ENCODE measurements at places on chromosomes 4 and X.

- DNase-seq = no peak
Observed at GRCh38 chr4:113322736-113323135, 273.3 kb downstream of the ANK2 start.

GRCh38 chr4:102554482-102554881 is 53.3 kb downstream of the NFKB1 start:
- DNase-seq = no peak

DNA sequence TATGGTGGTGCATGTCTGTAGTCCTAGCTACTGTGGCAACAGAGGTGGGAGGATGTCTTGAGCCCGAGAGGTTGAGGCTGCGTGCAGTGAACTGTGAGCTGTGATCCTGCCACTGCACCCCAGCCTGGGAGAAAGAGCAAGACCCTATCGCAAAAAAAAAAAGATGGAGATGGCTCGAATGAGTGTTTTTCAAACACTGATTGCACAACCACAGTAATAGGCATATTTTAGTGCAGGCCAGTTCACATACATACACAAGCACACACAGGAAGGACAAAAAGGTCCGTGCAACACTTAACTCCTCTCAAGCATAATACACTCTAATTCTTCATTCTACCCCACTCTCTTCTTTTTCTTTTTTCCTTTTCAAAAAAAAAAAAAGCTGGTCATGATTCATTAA is 5.1 kb downstream of the EFHC2 start:
- no peak for DNase-seq

DNA sequence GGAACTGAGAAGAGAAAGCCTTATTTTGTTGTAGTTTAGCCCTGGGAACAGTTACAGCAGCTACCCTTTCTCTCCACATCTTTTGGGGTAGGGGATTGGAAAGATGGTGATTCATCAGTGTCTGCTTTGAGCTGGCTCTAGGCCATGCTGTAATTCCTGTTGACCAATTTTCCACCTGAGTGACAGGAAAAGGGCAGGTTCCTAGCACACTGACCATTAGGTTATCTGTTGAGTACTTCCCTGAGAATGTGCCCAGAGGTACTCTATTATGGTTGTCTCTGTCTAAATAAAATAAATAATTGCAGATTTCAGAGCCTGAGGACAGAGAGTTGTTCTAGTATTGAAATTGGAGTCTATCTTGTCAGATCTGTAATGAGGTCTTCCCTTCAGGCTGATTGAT is 109.0 kb downstream of the ENOX2 start:
- DNase-seq = no peak

GRCh38 chr4:106017975-106018374 is 122.7 kb downstream of the NPNT start:
- no peak for DNase-seq

GRCh38 chr4:48899950-48900349 is 6.6 kb downstream of the OCIAD2 start:
- DNase-seq = no peak

- DNase-seq = no peak
Observed at GRCh38 chrX:103586314-103586646, 965 bp downstream of the TCEAL4 start.

DNA sequence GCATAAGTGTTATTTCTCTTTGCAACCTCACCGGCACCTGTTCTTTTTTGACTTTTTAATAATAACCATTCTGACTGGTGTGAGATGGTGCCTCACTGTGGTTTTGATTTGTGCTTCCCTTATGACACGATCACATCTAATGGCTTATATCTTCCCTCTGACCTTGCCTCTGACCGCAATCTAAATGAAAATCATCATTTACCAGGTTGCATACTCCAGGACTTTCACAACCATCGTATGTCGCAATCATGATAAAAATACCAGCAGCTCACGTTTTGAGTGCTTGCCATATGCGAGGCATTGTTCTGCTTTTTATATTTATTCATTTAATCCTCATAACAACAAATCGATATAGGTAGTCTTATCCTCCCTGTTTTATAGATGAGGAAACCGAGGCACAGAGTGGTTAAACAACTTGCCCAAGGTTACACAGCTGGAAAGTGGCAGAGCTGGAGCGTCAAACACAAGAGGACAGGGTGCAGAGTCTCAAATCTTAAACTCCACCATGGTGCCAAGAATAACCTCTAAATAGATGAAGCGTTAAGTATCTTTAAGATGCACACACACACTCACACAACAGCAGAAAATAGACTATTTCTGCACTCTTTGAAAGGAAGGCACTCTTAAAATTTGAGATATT is 102.2 kb downstream of the SEL1L3 start:
- DNase-seq = no peak

- no peak for DNase-seq
Observed at GRCh38 chr4:6932918-6933317, 23.3 kb downstream of the TBC1D14 start.

GRCh38 chrX:18543738-18544137 is 118.3 kb downstream of the CDKL5 start:
- DNase-seq = no peak

DNA sequence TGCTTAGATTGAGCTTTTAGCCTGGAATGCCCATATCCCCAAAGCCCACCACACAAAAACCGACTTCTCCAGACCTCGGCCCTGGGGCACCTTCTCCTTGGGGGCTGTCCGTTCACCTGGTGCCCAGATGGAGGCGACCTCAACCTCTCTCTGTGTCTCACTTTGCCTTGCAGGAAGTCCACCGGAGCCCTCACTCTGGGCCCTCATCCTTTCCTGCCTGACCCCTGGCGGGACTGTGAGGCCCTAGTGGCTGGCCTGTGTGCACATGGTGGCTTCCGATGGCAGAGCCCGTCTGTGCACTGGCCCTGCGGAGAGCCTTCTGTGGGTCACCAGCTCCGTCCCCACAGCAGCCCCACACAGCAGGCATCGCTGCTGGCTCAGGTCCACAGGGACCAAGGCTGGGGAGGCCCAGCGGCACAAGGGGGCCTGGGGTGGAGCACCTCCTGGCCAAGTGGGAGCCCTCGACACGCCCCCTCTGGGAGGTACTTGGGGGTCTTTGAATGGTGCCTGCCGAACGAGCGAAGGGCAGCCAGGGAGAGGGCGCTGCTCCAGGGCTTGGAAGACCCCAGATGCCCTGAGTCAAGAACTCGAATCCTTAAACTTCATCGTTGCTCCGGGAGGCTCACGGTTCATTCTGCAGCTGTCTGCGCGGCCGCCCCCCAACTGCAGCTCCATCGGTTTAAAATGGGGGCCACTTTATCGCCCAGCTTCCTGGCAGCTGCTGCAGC is 97.2 kb upstream of the ADRA2C start:
- no peak for DNase-seq

- DNase-seq = no peak
Observed at GRCh38 chr4:119728692-119729593, 100.3 kb upstream of the PDE5A start.

- no peak for DNase-seq
Observed at GRCh38 chrX:21926527-21927278, 13.8 kb upstream of the SMS start.

DNA sequence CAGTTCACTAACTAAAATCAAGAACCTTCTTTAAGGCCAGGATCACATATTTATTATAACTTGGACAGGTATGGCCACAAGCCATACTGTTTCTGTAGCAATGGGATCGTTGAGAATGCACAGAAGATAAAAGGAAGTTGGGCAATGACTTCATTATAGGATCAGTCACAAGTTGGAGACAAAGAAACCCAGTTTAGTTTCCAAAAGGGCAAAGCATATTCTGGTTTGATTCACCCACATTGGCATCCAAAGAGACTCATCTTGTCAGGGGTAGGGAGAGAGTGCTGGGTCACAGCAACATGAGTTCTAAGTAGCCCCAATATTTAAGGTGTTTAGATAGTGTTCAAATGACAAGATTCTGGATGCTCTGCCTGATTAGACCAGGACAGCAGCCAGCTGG is 317.1 kb upstream of the GALNT7 start:
- DNase-seq = no peak

DNA sequence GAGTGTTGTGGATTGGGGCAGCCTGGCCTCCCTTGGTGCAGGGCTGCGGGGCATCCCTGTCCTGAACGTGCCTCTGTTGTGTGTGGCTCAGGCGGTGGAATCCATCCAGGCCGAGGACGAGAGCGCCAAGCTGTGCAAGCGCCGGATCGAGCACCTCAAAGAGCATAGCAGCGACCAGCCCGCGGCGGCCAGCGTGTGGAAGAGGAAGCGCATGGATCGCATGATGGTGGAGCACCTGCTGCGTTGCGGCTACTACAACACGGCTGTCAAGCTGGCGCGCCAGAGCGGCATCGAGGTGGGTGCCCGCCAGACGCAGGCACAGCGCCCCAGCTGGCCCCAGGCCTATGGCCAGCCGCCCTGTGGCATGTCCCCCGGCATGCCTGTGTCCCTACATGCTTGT is 25.6 kb downstream of the MAEA start:
- DNase-seq = no peak

DNA sequence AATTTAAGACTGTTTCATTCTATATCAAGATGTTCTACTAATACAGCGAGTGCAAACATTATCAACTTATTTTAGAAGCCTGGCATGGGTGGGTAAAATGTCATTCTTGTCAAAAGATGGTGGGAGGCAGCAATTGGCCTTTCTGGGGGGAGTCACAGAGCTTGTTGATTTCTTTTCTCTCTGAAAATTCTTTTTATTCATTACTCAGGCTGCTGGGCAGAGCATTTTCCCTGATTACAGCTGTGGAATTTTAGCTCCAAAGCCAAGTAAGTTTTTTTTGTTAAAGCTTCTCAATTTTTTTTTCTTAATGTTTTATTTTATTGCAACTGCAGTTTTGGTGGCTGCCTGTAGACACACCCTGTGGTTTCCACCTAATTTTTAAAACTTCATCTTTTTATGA is 50.4 kb downstream of the GPC4 start:
- DNase-seq = no peak

GRCh38 chrX:115409551-115409950 is 120.0 kb downstream of the LUZP4 start:
- DNase-seq = no peak

DNA sequence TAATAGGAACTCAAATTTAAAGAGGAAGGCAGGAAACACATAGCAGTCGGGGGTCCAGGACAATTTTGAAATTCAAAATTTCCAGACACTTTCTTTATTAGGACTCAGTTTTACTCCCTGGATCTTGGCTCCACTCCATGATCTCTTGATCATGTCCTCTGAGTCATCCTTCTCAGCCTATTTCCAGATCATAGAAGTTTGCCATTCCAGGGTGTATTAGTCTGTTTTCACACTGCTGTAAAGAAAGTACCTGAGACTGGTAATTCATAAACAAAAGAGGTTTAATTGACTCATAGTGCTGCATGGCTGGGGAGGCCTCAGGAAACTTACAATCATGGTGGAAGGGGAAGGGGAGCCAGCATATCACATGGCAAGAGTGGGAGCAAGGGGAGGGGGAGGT is 564.7 kb upstream of the ACTRT1 start:
- no peak for DNase-seq

GRCh38 chr4:165367040-165367439 is 11.8 kb upstream of the CPE start:
- DNase-seq = no peak

GRCh38 chr4:26288355-26288909 is 32.4 kb upstream of the RBPJ start:
- peak; percentile 19 for DNase-seq

- DNase-seq = no peak
Observed at GRCh38 chr4:94032754-94033153, 174.9 kb upstream of the SMARCAD1 start.

DNA sequence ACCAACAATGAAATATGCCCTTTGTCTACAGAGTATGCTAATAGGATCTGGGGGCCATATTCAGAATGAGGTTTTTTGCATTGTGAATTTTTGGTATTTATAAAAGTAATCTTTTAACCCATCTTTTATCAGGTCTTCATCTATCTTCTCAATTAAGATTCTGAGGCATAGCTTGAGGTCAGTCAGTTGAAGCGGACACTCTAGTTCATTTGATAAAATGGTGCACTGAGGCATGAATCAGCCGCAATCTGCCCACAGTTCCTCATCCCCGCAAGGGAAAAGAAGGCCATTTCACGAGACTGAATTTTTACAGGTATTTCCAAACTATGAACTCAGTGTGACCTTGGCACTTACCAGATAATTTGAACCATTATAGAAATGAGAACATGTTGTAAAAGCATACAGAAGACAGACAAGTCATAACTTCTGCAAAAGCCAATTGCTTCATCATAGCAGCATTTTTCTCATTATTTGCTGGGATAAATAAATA is 19.3 kb upstream of the VCX2 start:
- DNase-seq = no peak

All from activated T-cell treated with anti-CD3 and anti-CD28 coated beads for 48 hours (primary cell).